ENCODE measurements at places on chromosomes 7 and 10.

GRCh38 chr10:70254778-70255328, 21.6 kb upstream of the PPA1 start:
- DNase-seq = no peak

DNA sequence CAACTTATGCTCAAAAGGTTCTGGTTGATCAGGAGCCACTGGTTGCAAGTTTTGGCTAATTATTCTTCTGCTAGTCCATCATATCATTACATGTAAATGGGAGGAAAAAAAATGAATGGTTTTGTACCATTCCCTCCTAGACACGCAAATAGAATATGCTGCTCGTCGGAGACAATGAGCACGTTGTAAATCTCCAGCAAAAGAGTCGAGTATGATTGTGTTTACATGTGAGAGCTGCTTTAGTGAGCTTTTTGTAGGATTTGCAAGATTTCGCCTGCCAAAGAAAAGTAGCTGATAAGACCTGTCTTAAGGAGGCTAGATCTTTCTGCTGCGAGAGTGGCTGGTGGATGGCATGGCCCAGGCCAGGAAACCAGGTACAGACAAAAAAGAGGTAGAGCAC, 109.0 kb downstream of the ZMYND11 start:
- no peak for DNase-seq

DNA sequence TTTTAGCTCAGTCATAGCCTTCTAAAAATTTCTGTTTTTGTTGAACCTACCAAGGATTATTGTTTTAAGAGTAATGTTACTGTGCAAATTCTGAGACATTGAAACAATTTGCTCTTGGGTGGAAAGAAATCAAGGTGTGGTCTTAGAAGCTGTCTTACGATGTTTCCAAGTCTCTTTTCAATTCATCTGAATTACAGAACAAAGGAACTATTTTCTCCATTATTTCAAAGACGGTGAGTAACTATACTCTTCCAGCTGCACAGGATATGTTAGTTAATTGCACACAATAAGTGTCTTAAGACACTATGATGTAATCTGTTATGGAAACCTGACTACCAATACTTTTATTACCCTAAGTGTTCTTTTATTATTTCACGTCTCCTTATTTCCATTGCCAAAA, 106.8 kb upstream of the POM121L12 start:
- no peak for DNase-seq

DNA sequence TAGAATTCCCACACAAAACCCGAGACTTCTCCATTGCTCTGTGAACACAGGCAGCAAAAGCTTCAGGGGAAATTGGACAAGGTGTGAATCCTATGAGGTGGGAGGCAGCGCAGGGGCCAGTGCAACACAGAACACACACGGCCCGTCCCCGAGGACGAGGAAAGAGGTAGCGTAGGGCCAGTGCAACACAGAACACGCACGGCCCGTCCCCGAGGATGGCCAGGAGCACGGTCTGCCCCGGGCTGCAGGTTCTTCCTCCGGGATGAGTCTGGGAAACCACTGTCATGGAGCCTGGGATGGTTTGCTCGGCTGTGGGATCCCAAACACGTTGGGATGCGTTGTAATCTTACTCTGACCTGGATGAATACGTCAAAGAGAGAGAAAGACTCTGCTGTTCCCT, 432.1 kb downstream of the GLRX3 start:
- no peak for DNase-seq

- no peak for DNase-seq
Measured at GRCh38 chr7:70154521-70155180, 556.4 kb downstream of the AUTS2 start.

DNA sequence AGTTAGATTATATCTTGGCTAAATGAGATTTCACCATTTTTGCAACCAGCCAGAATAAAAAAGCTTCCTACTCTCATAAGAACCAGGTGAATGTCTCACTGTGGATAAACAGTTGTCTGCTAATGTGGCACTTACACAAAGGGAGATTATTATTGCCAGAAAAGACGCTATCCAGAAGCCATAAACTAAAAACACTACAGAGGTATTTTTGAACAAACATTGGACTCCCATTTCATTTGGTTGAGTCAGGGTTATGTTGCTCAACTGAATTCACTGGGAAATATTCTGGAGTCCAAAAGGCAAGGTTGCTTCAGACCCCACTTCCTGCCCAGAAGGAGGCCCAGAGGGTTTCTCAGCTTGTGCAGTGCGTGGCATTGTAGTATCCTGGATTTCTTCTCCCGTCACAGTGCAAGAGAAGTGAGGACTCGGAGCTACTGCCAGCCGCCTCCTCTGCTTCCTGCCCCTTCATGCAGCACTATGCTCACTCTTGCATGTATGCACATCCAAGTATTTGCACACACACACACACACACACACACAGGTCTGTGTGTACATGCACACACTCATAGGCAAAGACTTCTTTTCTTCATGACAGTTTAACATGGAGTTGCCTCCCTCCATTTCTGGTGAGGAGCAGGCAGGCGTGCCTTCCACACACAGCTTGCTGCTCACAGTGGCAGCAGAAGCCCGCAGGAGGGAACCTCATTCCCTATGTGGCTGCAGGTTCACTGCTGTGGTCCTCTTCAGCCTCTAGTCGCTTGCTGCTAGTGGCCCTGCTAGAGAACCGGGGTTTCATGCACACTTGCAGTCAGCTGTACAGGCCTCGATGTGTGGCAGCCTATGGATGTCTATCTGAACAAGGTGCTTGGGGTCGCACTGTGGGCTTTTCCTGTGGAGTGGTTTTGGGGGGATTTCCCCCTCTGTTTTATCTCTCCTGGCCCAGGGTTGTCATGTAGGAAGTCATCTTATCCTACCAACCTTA, 10.1 kb downstream of the DENND10 start:
- no peak for DNase-seq

DNA sequence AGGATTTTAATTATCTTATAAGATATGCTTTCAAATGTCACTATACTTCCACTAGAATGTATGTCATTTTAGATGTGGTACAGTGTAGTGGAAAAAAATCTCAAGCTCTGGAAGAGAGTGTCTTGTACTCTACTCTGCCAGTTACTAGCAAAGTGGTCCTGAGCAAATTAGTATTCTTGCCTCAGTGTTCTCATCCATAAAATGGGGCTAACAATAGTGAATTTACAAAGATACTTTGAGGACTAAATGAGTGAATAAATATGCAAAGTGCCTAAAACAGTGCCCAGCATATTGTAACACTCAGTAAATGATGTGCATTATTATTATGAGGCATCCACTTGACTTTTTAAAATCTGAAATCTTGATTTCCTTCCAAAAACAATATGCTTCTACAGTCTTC, 488.9 kb upstream of the PHF14 start:
- DNase-seq = no peak

- no peak for DNase-seq
Measured at GRCh38 chr10:69716711-69717560, 84.8 kb upstream of the COL13A1 start.

DNA sequence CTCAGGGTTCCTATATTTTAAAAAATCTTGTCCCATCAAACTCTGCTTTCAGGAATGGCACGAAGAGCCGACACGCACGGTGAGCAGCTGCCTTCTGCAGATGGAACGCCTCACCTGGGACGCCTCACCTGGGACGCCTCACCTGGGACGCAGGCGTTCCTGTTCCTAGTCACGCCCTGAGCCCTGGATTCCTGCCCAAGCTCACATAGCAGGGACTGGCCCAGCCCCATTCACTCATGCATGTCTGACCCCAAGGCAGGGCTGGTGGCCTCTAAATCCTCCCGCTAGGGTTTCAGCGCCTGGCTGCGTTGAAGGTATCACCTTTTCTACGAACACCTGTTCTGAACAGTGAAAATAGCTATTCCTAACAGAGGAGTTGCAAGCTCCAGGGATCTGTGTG, 49.8 kb downstream of the CARD11 start:
- DNase-seq = peak; percentile 37

DNA sequence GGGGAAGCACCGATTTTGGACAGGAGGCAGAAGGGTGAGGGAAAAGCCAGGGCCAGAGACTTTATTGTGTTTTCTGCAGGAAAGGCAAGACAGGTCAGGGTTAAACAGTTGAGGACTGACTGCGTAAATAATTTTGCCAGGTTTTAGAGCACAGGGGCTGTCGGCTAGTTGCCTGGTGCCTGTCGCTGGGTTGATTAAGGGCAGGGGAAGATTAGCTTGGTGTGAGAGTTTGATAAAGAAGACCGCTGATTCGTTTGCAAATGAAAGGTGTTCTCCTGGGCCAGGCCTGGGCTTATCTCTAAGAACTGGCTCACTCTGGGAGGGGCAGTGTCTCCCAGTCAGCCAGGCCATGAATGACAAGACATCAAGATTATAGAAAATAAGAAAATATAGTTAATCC, 75.6 kb downstream of the SLC37A3 start:
- DNase-seq = no peak

GRCh38 chr7:111486472-111487142, 75.7 kb downstream of the IMMP2L start:
- DNase-seq = peak; percentile 57

DNA sequence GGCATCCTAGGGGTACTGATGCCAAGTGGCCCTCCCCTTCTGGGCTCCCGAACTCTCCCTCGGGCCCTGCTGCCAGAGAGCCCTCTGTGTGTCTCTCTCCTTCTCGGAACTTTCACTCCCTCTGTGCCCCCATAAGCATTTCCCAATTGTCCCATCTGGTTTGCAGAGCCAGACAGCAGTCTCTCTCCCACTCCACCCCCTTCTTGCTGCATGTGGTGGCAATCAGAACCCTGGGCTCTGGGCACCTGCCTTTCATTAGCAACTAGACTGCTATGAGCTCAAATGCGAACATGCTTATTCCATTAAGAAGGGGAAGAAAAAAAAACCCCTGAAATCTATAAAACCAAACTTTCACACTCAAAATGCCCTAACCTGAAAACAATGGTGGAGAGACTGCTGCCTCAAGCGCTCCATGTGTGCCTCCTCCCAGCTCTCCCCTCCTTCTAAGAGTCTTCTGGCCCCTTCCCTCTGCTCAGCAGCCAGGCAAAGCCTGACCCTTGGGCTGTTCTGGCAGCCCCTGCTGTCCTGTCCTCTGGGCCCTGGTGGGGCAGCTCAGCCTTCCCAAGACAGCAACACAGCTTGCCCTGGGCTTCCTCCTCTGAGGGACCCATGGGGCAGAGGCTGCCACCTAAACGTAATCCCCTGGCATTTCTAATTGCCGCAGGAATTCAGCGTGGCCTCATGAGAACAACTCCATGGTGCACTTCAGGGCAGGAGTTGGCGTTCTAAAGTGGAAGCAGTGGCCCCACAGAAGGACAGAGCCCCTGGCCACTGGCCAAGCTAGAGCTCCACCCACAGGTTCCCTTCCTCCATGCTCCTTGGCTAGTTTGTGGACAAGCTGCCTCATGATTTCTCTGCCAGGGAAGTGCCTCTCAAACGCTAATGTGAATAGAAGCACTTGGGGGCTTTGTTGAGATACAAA, 415.4 kb downstream of the PLXNA4 start:
- DNase-seq = peak; percentile 16

GRCh38 chr10:103749779-103750178, 105.6 kb downstream of the SH3PXD2A start:
- no peak for DNase-seq

- no peak for DNase-seq
Measured at GRCh38 chr7:103445228-103446048, 569 bp downstream of the SLC26A5 start.

- DNase-seq = no peak
Measured at GRCh38 chr10:26642896-26643653, 54.4 kb upstream of the PDSS1 start.

- DNase-seq = no peak
Measured at GRCh38 chr10:79238606-79239005, 108.7 kb upstream of the PPIF start.

GRCh38 chr10:11074536-11075267, 57.0 kb downstream of the CELF2 start:
- no peak for DNase-seq

- no peak for DNase-seq
Measured at GRCh38 chr7:30505174-30505697, 607 bp upstream of the GGCT start.

DNA sequence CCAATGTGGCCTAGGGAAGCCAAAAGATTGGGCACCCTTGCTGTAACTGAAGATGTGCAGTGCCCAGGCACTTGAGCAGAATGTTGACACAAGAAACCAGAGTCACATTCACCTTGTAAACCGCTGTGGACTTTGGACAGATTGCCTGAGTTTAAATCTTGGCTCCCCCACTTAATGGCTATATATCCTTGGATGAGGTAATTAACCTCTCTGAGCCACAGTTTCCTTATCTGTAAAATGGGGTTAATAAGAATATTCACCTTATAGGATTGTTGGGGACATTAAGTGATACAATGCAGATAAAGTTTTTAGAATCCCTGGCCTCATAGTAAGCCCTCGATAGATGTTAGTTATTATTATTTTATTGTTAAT, 331.0 kb downstream of the LRMDA start:
- no peak for DNase-seq

DNA sequence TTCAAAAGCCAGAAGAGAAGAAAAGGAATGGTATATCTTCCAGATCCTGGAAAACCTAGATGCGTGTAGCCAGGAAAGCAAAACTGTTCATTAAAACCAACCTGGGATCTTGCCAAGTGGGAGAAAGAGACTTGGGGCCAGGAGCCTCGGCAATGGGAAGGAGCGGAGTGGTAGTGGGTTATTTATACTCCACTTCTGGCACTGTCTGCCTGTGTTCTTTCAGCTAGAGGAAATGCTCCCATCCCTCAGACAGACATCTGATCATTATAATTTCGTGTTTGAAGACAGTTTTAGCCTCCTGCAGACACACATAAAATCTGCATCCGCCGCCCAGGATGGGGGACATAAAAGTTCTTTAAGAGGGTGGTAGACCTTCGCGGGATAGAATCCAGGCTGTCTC, 421.6 kb downstream of the RPS24 start:
- DNase-seq = no peak

GRCh38 chr7:4819560-4820404, 42.0 kb downstream of the PAPOLB start:
- no peak for DNase-seq

DNA sequence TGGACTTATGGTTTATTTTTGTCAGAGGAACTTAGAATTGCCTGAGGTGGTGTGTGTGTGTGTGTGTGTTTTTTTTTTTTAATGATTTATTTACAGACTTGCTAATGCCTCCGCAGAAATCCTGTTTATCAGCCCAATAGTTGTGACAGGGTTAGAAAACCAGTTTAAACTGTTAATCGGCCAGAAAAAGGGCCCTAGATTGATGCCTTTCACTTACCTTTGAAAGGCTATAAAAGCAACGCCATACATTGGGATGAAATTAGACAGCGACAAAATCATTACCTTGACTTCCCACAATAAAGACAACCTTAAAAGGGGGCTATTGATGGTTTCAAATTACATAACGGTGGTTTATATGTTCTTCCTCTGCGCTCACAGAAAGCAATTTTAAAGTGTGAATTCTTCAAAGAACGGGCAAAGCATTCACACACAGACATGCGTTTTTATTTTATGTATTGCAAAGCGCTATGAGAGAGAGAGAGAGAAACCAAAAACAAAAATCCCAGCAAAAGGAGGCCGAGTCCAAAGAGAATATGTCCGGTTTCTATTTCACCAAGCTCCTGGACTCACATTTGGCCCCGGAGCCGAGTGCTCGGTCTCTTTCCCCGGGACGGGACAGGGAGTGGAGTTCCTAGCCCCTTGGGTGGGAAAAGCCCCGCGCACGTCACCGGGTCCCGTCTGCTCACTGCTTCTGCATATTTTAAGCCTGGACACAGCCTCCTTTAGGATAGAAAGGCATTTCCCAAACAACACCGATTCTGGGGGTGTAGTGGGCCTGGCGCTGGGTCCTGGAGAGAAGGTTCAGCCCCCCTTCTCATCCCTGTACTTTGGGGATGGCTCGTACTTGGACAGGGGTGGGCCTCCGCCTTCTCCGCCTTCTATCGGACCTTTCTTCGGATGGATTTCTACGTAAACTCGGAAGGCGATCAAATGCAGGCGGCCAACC, 26.8 kb upstream of the VAX1 start:
- DNase-seq = no peak
